ENCODE measurements at places on chromosomes 12 and 14. TPM values are rescaled to one million over a fixed set of nuclear protein-coding genes. Genes with fewer than 3 reads are reported as not detected.

TAS2R8 gene
- total RNA-seq = 0.98 TPM

STAC3 gene
- total RNA-seq = 0.74 TPM

PAX9 gene
- 1.5 TPM for total RNA-seq

RBMS2 gene
- 20.6 TPM for total RNA-seq

CAPRIN2 gene
- total RNA-seq = 41.3 TPM
